CD4-positive, alpha-beta T cell treated with Interleukin-12 subunit alpha and Interleukin-12 subunit beta, for 1 hour (primary cell): ENCODE measurements at places on chromosomes 6 and 20.

- DNase-seq = no peak
These were observed 3.3 kb downstream of the ZGPAT start for GRCh38 chr20:63711085-63711645.

DNA sequence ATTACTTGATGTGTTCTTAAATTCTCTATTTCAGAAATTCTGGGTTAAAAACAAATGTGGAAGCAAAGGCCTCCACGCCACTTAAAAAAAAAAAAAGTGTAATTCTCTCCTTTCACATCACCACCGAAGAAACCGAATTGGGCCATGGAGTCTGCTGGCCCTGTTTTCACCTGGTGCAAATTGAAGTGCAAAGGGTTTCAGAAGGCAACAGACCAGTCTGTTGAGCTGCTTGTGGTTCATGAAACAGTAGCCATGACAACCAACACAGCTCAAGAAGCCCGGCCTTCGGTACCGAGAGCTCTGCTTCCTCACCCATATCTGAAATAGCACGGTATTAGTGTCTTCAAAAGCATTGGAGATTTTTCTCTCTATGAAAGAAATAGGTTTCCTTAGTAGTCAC, 63.1 kb downstream of the GMPR start:
- DNase-seq = no peak

- no peak for DNase-seq
These were observed 42.4 kb downstream of the NDRG3 start for GRCh38 chr20:36703530-36703929.

DNA sequence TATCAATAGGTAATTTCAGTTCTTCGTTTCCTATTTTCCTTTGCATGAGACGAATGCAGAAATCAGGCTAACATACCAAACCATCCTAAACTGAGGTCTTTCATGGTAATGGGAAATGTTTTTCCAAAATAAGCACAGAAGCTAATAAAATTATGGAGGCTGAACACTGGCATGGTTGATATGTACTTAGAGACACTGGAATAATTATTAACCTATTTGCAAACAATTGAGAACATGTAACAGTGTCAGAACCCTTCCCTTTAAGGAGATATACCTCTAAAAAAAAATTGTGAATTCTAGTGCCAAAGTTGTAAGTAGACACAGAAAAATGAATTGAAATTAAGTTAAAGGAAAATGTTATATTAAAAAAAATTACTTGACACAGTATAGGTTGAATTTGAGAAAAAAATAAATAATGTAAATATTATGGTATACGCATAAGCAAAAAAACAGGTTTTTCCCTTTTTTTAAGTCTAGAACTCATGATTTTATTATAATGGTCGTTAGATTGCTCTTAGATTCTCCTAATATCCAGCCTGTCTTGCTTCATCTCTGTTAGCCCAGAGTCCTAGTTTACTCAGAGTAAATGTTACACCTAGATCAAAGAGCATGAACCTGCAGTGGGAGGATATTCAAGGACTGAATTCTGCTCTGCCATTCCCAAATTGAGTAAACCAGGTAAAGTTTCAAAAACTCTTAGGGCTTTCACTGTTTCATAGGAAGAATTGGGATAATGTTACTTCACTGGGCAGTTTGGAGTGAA, 1.7 kb downstream of the SLC17A2 start:
- no peak for DNase-seq

GRCh38 chr6:67643281-67643680, 991.8 kb upstream of the ADGRB3 start:
- no peak for DNase-seq

GRCh38 chr20:59821201-59821600, 112.2 kb downstream of the SYCP2 start:
- DNase-seq = no peak

DNA sequence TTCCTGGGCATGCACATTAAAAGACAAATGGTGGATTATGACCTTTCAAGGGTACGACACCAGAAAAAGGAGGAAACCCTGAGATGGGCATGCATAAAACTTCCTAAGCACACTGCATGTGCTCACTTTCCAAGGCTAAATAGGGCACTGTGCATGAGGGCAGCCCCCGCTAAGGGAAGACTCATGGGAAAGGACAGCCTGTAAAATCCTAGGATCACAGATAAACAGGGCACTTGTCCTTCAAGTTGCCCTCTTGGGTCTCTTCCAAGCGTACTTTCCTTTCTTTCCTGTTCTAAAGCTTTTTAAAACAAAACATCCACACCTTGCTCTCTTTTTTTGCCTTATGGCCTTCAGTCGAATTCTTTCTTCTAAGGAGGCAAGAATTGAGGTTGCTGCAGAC, 106.5 kb upstream of the SYNCRIP start:
- no peak for DNase-seq

GRCh38 chr6:166308033-166308768, at the start of gene PRR18:
Gene PRR18 (minus strand): TSS chr6:166308392. CDS start chr6:166308142, 250 bp downstream.
- no peak for DNase-seq

GRCh38 chr20:48148916-48149672, 363.8 kb upstream of the SULF2 start:
- DNase-seq = no peak

DNA sequence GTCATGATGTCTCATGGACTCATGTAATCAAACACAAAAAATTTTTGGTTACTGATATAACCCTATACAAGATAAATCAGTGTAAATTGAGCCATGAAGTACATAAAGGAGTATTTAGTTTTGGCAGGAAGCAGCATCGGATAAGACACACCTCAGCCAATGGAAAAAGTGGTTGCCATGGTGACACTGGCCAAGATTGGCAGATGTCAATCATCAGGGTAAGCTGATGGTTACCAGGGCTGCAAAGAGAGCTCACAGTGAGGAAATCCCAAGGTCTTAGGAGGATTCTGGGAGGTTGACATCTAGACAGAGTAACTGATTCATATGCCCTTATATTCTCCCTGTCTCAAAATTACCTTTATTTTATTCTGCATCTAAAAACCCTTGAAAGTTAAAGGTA, 203.8 kb upstream of the PCSK2 start:
- DNase-seq = no peak

- DNase-seq = no peak
These were observed 38.1 kb downstream of the HTR1B start for GRCh38 chr6:77425216-77425615.

DNA sequence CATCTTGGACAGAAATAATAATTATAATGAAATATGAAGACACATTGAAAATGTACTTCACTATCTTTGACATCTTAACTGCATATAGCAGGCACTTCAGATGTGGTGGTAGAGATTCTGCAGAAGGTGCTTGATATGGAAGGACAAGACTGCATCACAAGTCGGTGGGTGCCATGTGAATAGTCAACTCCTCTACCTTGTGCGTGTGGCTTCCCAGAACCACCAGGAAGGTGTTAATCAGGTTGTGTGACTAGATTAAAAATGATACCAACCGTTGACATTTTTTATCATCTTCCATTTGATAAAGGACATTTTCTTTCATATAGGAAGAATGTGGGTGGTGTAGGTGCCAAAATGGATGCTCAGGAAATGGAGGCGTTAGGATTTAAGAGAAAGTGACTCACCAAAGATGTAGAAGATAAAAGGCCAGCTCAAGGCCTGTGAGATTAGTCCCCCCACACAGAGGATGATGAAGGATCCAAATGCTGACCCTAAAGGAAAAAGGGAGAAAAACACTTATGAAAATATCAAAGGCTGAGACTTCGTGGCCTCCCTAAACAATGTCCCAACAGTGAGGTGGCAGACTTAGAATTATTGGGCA, 12.3 kb downstream of the SLC17A2 start:
- no peak for DNase-seq

GRCh38 chr6:20128018-20128417, 84.3 kb downstream of the MBOAT1 start:
- no peak for DNase-seq

- DNase-seq = no peak
These were observed 76.6 kb downstream of the TOX2 start for GRCh38 chr20:43991261-43991660.
